ENCODE measurements at places on chromosomes 6 and 20.

GRCh38 chr6:76888351-76888750 lies 574.9 kb downstream of the HTR1B start:
- DNase-seq, result no peak

GRCh38 chr20:35238170-35238569 lies 11.7 kb downstream of the MMP24 start:
- no peak for DNase-seq

- DNase-seq, result no peak
Measured at GRCh38 chr20:63930971-63931553, 25.2 kb downstream of the UCKL1 start.

GRCh38 chr6:110731898-110732297 lies 83.4 kb downstream of the CDK19 start:
- no peak for DNase-seq

GRCh38 chr6:78492351-78493017 lies 374.9 kb upstream of the IRAK1BP1 start:
- no peak for DNase-seq

- DNase-seq, result no peak
Measured at GRCh38 chr6:167932468-167933276, 64.8 kb upstream of the KIF25 start.

DNA sequence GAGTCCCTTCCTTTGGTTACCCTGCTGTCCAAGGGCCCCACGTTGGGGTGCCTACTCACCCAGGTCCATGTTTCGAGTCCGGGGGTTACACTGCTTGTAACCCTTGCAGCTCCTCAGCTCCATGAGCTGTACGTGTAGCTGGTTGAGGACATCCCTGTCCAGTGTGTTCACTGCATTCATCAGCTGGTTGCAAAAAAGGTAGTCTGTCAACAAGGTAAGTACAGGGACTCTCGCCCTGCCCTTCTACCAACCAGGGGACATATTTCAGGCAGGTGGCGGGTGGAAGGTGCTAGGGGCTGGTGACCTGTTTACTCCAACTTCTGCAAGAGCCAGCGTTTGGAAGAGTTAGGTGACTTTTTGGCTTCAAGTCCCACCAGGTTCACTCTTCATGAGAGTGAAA lies 123.6 kb downstream of the SULF2 start:
- DNase-seq, result no peak

DNA sequence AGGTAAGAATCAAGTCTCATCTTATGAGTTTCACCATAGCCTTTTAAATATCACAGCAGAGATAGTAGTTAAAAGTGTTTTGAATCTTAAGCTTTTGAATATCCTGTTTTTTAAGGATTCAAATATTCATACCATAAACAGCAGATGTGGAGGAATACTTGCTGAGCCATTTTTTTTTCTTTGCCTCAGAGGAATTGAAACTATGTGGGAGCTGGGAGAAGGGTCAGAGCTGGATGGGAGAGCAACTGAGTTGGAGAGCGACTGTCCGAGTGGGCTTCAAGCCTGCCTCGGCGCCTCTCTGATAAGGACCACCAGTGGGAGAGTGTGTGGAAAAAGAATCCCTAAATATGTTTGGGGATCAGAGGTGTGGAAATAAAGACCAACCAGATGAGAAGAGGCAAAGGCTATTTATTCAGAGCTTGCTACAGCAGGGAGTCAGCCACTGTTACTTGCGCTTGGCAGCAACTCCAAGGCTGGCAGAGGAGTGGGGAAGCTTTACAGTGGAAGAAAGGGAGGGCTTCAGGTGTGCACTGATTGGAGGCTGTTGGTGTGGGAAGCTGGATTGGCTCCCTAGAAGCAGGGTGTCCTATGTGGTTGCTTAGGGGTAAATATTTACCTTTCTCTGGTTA lies 34.3 kb upstream of the MCUR1 start:
- DNase-seq, result no peak

DNA sequence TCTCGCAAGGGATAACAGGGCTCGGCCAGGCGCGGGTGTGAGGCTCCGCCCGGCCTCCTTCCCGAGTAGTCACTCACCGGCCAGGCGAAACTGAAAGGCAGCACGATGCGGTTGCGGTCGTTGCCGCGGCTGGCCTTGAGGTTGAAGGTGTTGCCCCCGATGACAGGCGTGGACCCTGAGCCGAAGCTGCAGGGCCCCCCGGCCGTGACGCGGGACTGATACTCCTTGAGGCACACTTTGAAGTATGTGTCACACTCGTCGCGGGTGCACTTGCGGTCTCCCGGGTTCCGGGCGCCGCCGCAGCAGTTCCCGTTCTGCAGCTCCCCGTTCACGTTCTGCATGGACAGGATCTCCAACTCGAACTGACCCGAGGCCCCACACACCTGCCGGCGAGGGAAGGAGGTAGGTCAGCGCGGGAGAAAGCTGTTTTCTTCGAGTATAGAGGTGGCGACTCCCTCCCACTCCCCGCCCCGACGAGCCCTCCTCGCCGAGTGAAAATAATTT lies 1.1 kb downstream of the JAG1 start:
- no peak for DNase-seq

DNA sequence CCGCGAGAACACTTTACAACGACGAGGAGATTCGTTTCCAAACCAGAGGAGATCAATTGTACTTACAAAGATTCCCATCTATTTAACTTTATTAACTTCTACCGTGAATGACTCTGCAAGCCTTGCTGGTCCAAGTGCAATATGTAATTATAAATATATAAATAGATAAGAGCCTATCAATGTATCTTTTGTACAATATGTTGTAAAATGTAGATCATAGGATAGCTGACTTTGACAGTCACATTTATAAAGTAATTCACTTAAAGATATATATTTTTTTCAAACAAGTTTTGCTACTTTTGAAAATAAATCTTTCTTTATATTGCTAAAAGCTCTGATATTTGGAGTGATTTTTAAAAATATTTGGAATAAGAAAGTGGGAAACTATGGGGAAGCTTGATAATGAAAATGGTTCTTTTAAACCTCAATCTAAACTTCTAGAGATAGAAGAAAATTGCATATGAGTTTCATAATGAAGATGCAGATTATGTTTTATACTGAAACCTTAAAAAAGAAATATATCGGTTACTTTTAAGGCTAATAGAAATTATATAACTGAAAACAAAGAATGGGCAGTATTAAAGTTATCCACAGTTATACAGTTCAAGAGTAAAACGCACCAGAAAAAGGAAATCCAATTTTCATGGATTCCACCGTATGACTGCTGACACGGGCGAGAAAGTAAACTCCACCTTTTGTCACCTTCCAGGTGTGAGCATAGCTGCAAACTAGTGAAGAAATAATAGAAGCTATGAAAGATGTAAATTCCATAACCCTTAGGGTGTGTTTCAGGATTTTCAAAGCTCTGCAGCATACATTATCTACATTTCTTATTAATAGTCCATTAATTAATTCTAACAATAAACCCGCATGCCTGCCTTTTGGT lies 3.3 kb downstream of the TCF21 start:
- no peak for DNase-seq

DNA sequence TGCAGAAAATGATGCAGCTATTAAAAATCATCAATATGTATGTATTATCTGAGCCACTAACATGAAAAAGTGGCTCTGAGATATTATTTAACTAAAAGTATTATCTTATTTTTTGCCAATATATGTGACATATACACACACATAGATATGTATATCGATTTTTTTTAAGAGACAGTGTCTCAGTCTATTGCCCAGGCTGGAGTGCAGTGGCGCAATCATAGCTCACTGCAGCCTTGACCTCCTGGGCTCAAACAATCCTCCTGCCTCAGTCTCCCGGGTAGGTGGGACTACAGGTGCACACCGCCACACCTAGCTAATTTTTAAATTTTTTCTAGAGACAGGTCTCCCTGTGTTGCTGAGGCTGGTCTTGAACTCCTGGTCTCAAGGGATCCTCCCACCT lies 1.6 kb upstream of the TRAF3IP2 start:
- no peak for DNase-seq

GRCh38 chr20:3654326-3655130 lies 8.7 kb downstream of the GFRA4 start:
- no peak for DNase-seq

DNA sequence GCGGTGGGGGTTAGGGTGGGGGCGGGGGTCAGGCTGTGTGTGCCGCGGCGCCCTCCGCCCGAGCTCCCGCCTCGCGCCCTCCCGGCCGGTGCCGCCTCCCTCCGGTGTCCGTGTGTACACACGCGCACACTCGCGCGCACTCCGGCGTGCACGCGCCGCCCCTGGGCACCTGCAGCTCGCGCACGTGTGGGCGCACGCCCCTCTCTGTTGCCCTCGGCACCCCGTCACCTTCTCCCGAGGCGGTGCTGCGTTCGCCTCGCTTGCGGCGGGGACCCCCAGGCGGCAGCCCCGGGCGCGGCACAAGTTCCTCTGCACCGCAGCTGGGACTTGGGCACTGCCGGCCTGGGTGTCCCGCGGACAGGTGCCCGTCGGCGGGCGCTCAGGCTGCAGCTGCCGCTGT lies 525 bp downstream of the MACROD2 start:
- DNase-seq, result no peak

- DNase-seq, result no peak
Measured at GRCh38 chr20:63974402-63975200, 4.8 kb downstream of the SAMD10 start.

DNA sequence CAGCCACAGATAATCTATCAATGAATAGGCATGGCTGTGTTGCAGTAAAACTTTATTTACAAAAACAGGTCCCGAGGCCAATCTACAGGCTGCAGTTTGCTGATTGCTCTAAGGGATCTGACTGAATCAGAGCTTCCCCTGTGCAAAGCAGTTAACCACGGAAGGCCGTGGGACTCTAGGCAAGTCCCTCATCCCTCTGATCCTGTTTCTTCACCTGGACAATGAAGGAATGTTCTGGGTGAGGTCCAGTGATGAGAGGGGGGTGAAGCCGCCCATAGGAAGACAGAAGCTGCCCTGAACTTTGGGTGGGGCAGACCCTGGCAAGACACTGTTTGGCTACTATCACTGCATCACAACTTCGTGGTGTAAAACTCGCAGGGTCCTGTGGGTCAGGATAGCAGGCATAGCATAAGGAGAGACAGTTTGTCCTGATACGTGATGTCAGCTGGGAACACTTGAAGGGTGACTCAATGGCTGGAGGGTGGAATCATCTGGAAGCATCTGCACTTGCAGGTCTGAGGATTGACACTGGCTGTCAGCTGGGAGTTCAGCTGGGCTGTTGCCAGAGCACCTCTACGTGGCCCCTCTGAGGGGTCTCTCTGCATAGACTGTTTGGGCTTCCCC lies 33.3 kb upstream of the TGM2 start:
- no peak for DNase-seq

GRCh38 chr6:9638861-9639260 lies 776.0 kb downstream of the TFAP2A start:
- DNase-seq, result no peak

DNA sequence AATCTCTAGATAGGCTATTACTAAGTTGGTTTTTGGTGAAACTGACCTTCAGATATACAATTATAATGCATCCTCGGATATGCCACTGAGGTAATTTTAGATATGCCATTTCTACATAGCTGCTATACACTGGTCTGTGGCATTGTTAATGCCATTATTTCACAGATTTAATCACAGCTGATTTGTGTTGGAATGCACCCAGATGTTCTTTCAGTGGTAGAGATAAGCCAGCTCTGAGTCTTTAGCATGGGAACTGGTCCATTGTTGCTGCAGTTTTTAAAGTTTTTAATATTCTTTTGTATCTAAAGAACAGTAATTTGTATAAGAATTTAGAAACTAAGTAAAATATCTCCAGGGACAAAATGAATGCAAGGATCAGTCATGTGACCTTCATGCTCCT lies 6.8 kb downstream of the TMX4 start:
- DNase-seq, result no peak

DNA sequence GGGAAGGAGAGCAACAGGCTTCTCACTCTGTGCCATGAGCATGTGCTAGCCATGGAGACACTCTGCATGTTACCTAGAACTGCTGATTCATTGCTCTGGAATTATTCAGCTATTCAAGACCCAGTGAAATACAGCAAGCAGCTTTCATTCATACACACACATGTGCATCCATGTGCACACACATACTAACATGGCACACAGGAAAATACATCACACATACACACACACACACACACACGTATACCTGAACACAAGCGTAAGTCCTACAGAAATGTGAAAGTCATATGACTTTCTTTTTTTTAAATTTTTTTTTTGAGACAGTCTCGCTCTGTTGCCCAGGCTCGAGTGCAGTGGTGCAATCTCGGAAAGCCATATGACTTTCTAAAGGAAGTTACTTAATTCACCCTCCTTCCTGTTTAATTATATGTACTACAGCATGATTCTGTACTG lies 108.2 kb upstream of the NFATC2 start:
- no peak for DNase-seq

DNA sequence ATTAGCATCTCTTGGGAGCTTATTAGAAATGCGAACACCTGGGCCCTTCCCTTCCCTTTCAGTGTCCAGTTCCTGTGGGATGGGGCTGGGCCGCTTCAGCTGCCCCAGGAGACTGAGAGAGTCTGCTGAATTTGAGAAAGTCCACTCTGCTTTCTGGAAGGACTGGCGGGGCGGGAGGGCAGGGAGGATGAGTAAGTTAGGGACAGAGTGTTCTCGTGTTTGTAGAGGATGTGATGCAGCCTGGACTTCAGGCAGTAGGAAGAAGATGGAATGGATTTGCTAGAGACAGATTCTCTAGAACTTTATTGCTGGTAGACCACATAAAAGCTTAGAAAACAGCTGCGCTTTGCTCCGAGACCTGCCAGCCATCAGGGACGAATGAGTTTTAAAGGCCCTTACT lies 1.1 kb upstream of the TULP4 start:
- DNase-seq, result no peak

- no peak for DNase-seq
Measured at GRCh38 chr20:53576586-53577318, 16.9 kb downstream of the ZNF217 start.

DNA sequence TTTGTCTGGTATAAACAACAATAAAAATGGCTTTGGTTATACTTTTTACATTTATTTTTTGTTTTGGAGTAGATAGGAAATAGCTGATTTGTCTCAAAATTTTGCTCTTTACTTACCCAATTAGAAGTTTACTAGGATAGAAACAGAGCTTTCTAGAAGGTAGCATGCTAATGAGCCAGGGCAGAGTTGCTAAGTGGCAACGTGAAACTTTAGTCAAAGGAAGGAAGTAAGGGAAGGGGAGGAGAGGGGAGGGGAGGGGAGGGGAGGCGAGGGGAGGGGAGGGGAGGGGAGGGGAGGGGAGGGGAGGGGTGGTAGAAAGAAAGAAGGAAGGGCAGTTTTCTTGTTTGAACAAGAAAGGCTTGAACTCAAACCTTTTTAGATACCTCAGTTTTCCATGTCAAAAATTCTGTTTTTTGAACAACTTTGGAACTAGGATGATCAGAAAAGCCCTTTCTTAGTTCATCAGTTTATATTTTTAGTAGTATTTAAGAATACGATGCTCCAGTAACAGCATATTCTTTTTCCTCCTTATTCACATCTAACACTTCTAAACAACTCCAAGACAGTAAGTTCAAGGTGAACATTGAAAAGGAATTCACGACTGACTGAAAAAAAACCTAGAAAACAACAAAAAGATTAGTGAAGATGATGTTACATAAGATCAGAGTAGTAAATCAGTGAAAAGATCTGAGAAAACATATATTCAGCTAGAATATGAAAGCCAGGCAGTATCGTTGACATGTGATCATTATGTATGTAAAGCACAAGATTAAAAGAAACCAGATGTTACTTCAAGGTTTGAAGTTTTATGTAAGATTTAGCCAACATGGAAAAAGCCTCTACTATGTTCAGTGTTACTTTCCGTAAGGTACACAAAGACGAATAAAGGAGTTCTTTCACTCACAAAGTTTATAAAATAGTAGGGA lies 263.4 kb downstream of the ARHGAP18 start:
- DNase-seq, result no peak

Measured in stimulated activated CD4-positive, alpha-beta T cell treated with anti-CD3 and anti-CD28 coated beads, Interleukin-15, amount 100 ng/mL, for 1 hour (primary cell).